ENCODE measurements at places on chromosomes 1 and 21.

GRCh38 chr21:45011911-45012661 lies 62.3 kb upstream of the ADARB1 start:
- no peak for DNase-seq

GRCh38 chr1:180620581-180620980 lies 11.2 kb upstream of the XPR1 start:
- no peak for DNase-seq

DNA sequence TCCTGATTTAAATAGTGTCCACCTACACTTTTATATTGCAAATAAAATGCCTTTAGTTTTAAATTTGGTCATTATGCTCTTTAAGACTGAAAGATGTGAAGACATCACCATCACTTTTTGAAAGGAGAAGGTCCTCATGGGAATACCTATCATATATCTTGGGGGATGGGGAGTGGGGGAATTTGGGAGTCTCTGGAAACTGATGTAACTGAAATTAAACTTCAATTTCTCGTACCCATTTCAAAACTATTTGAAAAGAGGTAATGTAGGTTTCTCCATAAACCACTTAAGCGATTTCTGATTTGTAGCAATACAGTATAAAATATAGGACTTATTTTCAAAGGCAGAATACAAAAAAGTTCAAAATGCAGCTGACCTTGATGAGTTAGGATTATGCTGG lies 924 bp downstream of the EXTL2 start:
- DNase-seq: no peak

DNA sequence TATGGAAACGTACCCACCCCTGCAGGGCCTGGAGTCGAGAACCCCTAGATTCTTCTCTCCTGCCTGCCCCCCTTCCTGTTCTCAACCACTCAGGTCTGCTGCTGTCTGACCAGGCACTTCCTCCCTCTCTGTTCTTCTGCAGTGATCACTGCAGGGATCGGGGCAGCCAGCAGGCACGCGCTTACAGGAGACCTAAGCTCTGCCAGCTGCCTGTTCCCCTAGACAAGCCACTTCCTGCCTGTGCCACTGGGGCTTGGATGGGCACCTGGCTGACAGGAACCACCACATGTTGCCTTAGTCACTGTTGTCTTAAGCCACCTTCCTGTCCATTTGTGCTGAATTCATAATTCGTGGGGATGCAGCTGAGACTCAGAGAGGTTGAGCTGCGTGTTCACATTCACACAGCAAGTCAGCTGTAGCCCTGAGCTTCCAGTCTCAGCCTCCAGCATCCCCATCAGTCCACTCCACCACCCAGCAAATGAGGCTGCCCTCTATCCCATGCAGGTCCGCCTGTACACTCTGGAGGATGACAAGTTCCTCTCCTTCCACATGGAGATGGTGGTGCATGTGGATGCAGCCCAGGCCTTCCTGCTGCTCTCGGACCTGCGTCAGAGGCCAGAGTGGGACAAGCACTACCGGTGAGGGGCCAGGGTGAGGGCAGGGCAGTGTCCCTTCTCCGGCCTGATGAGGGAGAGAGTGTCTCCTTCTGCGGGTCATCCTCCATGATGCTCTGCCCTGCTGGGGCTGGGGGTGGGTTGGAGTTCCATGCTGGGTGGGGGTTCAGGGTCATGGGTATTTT lies 18.6 kb downstream of the FAM151A start:
- DNase-seq: peak; percentile 3

DNA sequence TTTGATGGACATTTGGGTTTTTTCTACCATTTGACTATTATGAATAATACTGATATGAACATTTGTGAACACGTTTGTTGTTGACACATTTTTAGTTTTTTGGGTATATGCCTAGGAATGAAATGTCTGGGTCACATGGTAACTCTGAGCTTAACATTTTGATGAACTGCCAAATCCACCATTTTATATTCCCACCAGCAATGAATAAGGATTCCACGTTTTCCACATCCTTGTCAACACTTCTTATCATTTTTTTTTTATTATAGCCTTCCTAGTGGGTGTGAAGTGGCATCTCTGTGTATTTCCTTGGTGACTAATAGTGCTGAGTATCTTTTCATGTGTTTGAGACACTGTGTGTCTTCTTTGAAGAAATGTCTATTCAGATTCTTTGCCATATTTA lies 67.6 kb downstream of the RASAL2 start:
- DNase-seq: no peak

DNA sequence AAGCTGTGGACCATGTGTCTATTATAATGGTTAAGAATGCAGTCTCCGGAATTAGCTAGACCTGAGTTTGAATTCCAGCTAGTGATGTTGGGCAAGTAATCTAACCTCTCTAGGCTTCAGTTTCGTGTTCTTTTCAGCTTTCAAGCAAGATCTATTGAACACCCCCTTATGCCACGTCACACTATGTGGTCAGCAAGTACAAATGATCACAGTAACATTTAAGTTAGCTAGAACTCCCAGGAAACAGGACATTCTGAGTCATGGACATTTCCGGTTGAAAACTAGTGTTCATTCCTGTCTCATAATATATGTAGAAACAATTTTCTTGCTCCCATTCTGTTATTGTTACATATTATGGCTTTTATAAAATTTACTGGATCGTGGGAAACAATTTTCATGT lies 34.0 kb upstream of the NHLH2 start:
- DNase-seq: no peak

GRCh38 chr1:167107456-167107855 lies 13.6 kb downstream of the STYXL2 start:
- DNase-seq: no peak

DNA sequence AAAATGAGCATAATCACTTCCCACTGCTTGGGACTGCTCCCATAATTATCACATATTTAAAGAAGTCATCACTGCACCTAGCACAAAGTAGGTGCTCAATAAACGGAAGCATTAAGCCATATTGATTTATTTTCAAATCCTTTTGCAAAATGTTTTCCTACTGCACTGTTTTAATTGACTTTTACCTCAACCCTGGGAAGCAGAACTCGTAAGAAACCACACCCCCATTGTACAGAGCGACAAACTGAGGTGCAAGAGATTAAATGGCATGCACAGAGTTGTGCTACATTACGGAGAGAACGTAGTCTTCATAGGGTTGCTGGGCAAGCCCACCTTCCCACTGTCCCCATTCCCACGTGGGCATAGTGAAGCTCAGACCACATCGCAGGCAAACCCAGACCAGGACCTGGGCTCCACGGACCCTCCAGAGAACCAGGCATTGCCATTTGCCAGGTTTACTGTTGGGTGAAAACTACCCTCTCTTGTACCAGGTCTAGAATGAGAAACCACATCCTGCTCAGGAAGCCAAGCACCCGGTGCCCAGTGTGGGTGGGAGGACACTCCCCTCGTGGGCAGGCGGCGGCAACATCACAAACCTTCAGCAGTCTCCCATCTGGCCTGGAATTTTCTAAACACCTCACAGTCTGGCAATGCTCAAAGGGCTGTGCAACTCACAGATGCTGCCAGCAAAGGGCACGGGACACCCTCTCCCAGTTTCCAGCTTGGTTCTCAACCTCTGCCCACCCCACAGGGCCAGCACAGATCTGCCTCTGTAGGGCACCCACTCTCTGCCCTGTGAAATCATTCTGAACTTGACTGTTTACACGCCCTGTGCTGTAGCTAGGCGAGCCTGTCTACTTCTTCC lies 8.2 kb downstream of the IFFO2 start:
- peak; percentile 33 for DNase-seq

- DNase-seq: no peak
These were observed 301.4 kb upstream of the ADAMTS5 start for GRCh38 chr21:27268290-27268689.

DNA sequence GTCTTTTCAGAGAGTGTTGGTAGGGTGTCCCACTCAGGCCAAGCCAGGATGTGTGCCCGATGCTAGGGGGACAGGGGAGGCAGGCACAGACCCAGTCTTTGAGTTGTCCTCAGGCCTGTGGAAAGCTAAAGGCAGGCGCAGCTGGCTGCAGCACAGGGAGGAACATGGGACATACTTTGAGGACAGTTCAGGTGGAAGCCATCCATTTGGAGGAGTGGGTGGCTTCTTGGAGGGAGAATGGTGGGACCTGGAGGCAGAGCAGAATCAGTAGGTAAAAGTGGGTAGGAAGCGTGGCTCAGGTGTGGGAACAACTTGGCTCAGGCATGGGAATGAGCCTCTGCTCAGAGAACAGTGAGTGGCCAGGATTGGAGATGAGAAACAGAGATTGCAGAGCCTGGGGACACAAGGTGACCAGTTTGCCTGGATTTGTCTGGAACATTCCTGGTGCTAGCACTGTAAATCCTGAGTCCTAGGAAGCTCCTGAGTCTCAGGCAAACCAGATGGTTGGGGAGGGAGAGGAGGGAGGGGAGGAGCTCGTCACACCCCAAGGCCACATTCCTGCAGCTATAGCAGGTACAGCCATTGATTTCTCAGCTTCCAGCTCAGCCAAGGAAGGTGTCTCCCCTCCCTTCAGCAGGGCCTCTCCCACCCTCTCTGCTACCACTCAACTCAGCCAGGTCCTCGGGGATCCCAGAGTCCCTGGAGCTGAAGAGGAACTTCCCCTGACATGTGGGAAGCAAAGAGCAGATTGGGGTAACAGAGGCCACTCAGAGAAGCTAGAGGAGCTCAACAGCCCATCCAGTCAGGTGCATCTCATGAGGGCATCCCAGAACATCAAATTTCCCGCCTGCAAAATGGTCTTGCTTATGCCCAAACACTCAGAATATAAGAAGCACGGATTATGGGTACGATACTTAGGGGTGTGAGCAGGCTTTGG lies 65.2 kb upstream of the TINAGL1 start:
- DNase-seq: no peak

Data from activated CD4-positive, alpha-beta T cell treated with anti-CD3 and anti-CD28 coated beads, Interleukin-2, amount 50 U/mL, for 24 hours (primary cell).